Stomach (tissue), 19 donors: ENCODE measurements at places on chromosomes 12 and 14. TPM values are rescaled to one million over a fixed set of nuclear protein-coding genes. Genes with fewer than 3 reads are reported as not detected.

CCDC88C gene
- 19.3 TPM for total RNA-seq

RHEBL1 gene
- total RNA-seq: not detected

SBNO1 gene
- total RNA-seq: 6.4 TPM

ZDHHC17 gene
- 134 TPM for total RNA-seq

LHX5 gene
- 0.45 TPM for total RNA-seq

PLA2G1B gene
- total RNA-seq: not detected

ALG10B gene
- total RNA-seq: 10.3 TPM

POLE gene
- total RNA-seq: 45.7 TPM

CLEC9A gene
- not detected for total RNA-seq

LBHD2 gene
- total RNA-seq: not detected

LALBA gene
- not detected for total RNA-seq

HOTAIR gene
- not detected for total RNA-seq

KRT78 gene
- total RNA-seq: 0.73 TPM

TCL1B gene
- total RNA-seq: not detected

RABGGTA gene
- 16.0 TPM for total RNA-seq

VDR gene
- total RNA-seq: 8.8 TPM

PTPN6 gene
- total RNA-seq: 28.0 TPM

OR6C68 gene
- not detected for total RNA-seq

ZNF891 gene
- 3.5 TPM for total RNA-seq

SLC5A8 gene
- 0.18 TPM for total RNA-seq

KCNK13 gene
- total RNA-seq: 2.5 TPM

SPX gene
- not detected for total RNA-seq

SOAT2 gene
- total RNA-seq: not detected

CDK17 gene
- 103 TPM for total RNA-seq

TMPRSS12 gene
- not detected for total RNA-seq

MANSC4 gene
- not detected for total RNA-seq

CAPS2 gene
- 1.4 TPM for total RNA-seq

CLEC1A gene
- total RNA-seq: 0.87 TPM

CCDC196 gene
- total RNA-seq: not detected

BRMS1L gene
- 5.8 TPM for total RNA-seq

PRR4 gene
- total RNA-seq: not detected

USP44 gene
- 0.43 TPM for total RNA-seq

IFI27L1 gene
- not detected for total RNA-seq

BATF gene
- total RNA-seq: not detected

LTBP2 gene
- 36.2 TPM for total RNA-seq

OLR1 gene
- total RNA-seq: 4.5 TPM

TAS2R42 gene
- total RNA-seq: not detected

SIX6 gene
- total RNA-seq: not detected

GSC gene
- not detected for total RNA-seq

MTA1 gene
- total RNA-seq: 51.1 TPM

BCL11B gene
- 1.3 TPM for total RNA-seq

FAM222A gene
- 2.2 TPM for total RNA-seq

P2RX4 gene
- 13.8 TPM for total RNA-seq

CLECL1 gene
- not detected for total RNA-seq

TEX22 gene
- not detected for total RNA-seq

KRR1 gene
- total RNA-seq: 10.3 TPM

CPM gene
- total RNA-seq: 24.0 TPM

EIF2S3B gene
- 0.92 TPM for total RNA-seq

RFX4 gene
- total RNA-seq: not detected

PRB4 gene
- not detected for total RNA-seq

KRT72 gene
- not detected for total RNA-seq

KRT76 gene
- total RNA-seq: not detected

RERGL gene
- total RNA-seq: not detected

OR9K2 gene
- total RNA-seq: not detected

PTPRO gene
- 11.6 TPM for total RNA-seq

PAN2 gene
- total RNA-seq: 41.7 TPM

P2RX7 gene
- 1.8 TPM for total RNA-seq
